ENCODE measurements at places on chromosomes 2 and 18.
A peak's percentile ranks its signal among the peaks of the same experiment; 100 is the strongest.

GRCh38 chr2:24871852-24872333, 48.1 kb downstream of the ADCY3 start:
- no peak for DNase-seq

DNA sequence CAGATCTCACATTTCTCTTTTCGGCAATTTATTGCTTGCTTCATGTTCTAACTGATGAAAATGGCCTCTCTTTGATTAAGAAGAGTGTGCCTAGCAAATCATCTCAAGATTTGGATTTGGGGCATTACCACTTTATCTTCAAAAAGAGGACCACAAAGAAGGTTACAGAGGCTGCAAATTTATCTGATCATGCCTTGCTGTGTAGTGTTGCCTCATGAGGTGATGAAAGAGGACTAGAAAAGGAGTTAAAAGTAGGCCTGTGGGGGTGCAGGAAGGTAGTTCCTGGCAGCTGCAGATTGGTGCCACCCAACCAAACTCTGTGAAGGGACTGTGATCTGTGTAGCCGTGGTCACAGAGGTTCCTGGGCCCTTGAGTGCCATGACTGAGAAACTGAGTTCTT, 69.2 kb downstream of the PRELID3A start:
- DNase-seq = no peak

- DNase-seq = no peak
Observed at GRCh38 chr2:56648802-56649201, 465.0 kb downstream of the CCDC85A start.

GRCh38 chr2:217976301-217976700, 26.5 kb downstream of the TNS1 start:
- DNase-seq = no peak

- DNase-seq = no peak
Observed at GRCh38 chr2:20164061-20164733, 60.7 kb downstream of the SDC1 start.

GRCh38 chr2:121501031-121501430, 29.6 kb upstream of the RNU4ATAC start:
- no peak for DNase-seq

GRCh38 chr2:223896833-223897311, 48.3 kb downstream of the WDFY1 start:
- peak; percentile 51 for DNase-seq

- DNase-seq = no peak
Observed at GRCh38 chr2:57881998-57882888, 164.4 kb upstream of the VRK2 start.

GRCh38 chr18:46320297-46320696, 216.1 kb downstream of the HAUS1 start:
- DNase-seq = no peak

- DNase-seq = no peak
Observed at GRCh38 chr2:221468317-221468716, 103.8 kb downstream of the EPHA4 start.

- DNase-seq = no peak
Observed at GRCh38 chr18:13445241-13445897, 226.8 kb downstream of the LDLRAD4 start.

GRCh38 chr2:18402831-18403230, 157.6 kb downstream of the RDH14 start:
- DNase-seq = no peak

GRCh38 chr2:195592105-195592504, 64.9 kb upstream of the SLC39A10 start:
- no peak for DNase-seq

DNA sequence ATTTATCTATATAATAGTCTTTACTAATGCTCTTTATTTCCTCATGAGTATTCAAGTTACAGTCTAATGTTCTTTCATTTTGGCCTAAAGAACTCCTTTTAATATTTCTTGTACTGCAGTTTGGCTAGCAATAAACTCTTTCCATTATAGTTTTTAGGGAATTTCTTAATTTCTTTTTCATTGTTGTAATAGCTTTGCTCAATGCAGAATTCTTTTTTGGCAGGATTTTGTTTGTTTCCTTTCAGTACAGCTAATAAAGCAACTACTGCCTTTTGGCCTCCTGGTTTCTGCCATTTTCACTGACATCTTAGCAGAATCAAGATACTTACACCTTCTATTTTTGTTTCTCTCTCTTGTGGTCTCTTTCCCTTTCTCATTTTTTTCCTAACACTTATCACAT, 390.4 kb upstream of the RGPD4 start:
- DNase-seq = no peak

DNA sequence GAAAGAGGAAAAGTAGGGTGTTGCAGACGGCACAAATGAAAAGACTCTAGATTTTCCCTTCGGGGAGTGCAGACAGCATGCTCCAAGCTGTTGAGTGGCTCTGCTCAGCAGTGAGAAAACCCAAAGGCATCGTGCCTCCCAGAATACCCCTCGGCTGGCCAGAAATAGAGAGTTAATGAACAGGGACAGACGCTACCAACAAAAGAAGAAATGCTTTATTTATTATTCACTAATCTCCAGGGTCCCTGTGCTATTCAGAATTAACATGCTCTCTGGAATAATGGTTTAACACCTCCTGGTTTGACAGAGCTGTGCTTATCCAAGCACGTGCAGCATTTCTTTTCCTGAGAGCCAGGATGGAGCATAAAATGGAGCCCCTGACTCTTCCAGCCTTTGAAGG, 82.3 kb downstream of the AQP4 start:
- no peak for DNase-seq

DNA sequence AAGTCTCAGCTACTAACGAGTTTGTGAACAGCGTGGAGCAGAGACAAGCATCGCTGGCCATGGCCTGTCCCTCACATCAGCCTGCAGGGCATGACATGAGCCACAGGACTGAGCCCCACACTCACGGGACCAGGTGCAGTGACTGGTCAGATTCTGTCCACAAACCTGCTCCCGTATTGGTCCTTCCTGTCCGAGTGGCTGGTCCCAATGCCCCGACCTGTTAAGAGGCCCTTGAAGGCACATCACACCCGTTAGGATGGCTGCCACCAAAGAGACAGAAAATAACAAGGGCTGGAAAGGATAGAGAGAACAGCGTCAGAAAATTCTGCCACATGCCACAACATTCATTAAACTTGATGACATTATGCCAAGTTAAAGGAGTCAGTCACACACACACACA, 403.2 kb upstream of the MYT1L start:
- no peak for DNase-seq

GRCh38 chr2:168566974-168567665, 111.0 kb downstream of the CERS6 start:
- no peak for DNase-seq

DNA sequence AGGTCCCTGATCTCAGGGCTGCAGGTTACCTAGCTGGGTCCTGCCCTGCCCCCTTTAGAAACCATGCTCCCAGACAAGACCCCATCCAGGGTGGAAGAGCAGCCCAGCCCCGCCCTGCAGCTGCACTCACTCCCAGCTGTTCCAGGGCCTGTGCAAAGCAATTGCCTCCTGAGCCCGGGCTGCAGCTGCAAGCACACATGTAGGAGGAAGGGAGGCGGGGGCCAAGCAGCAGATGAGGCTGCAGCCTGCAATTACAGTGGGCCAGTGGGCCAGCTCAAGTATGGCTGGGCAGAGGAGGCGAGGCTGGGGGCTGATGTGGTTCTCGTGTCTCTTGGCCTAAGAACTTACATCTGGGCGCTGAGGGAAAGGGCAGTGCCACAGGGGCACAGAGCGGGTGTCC, 65.4 kb upstream of the TUBA3E start:
- DNase-seq = no peak

GRCh38 chr2:212381428-212382102, 157.0 kb downstream of the ERBB4 start:
- no peak for DNase-seq

DNA sequence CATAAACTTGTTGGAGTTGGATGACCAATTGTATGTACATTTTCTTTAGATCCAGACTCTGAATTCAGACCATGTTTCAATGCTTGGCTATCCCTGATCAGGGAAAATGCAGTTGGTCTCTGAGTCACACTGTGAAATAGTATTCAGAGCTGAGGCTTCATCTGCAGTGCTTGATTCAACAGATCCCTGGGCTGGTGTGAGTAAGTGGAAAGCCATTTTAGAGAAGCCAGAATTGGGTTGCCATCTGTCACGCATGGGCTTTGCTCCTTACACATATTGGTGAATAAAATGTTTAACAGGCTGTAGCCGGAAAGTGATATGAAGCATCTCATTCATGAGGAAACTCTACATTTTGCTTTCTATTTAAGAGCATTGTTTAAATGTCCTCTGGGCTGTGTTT, 50.0 kb upstream of the ACYP2 start:
- DNase-seq = no peak

GRCh38 chr2:23571527-23572282, 186.7 kb downstream of the KLHL29 start:
- DNase-seq = no peak

DNA sequence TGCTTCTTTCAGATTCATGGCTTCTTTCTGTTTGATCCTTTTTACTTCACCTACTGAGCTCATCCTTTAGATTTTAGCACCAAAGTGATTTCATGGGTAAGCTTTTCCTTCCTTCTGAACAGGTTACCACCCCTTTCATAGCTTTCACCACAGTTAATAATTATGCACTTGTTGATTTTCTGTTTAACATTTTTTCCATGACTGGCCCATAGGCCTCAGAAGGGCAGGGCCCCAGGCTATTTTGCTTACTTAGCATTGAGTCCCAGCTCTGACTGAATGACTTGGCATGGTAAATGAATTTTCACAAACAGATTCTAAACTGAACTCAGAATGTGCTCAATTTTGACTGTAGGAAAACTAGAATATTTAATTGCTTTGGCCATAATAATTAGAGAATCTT, 177.0 kb downstream of the GCA start:
- no peak for DNase-seq

DNA sequence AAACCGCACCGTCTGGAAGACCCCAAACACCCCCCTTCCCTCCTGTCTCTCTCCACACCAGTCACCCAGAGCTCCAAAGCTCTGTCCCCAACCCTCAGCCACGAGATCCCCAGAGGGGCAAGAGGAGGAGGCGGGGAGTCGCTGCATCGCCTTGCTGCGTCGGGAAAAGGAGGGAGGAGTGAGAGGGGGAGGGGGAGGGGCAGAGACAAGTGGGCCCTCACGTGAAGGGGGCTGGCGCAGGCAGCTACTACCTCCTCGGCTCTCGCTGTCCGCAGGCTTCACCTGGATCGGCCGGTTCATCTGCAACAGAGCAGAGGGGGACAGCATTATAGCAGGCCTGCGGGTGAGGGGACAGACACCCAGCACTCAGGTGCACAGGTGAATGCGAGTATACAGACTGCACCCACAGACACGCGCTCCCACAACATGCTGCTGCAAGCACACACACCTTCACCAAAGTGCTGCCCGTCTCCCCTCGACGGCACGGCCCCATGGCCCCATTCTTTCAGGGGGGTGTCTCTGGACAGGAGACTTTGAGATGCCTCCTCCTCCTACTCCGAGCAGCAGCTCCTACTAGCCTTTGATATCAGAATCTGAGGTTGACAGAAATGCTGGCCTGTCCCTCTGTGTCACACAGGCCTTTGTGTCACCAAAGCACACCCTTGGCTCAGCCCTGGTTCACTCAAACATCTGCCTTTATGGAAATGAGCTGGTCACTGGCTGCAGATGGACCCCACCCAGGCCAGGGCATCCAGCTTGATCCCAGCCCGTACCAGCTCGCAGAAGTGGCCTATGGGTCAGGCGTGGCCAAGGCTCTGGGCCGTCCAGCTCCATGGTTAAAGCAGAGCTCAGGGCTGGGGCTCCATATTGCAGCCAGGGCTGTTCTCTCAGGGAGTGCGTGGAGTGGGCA, 243.8 kb downstream of the CELF4 start:
- DNase-seq = no peak

GRCh38 chr2:46915281-46915810, at the start of gene MCFD2:
Gene MCFD2 (minus strand): TSS chr2:46915806. CDS start chr2:46909171, 6,635 bp downstream.
- no peak for DNase-seq

DNA sequence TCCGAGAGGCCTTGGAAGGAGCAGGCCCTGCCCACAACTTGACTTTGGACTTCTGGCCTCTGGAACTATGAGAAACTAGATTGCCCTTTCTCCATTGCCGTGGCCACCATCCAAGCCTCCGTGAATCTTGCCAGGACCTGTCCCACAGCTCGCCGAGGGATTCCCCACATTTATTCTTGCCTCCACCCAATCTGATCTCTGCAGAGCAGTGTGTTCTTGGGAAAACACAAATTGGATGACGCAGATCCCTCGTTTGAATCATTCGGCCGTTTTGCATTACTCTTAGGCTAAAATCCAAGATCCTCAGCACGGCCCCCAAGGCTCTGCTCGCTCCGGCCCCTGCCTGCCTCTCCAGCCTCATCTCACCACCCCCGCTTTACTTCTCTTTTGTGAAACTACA, 364.2 kb downstream of the ZNF516 start:
- DNase-seq = no peak

DNA sequence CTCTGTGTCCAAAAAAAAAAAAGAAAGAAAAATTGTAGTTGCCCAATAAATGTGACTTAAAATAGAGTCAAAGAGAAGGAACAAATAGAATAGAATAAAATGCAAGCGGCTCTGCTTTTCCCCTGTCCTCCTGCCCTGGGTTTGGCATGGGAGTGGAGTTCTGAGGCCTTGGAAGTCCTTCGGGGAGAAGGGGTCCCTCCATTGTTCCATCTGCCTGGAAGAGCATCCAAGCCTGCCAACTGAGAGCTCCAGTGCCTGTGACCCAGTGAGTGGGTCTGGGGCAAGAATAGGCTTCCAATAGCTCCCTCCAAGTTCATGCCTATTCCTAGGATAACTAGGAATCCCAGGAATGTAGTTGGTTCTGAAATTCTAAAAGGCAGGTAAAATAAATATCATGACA, 321.4 kb downstream of the MYCN start:
- no peak for DNase-seq

- DNase-seq = no peak
Observed at GRCh38 chr2:52613064-52613463, 1154.5 kb upstream of the CHAC2 start.

GRCh38 chr2:43631618-43632317, 5.3 kb upstream of the PLEKHH2 start:
- DNase-seq = no peak

DNA sequence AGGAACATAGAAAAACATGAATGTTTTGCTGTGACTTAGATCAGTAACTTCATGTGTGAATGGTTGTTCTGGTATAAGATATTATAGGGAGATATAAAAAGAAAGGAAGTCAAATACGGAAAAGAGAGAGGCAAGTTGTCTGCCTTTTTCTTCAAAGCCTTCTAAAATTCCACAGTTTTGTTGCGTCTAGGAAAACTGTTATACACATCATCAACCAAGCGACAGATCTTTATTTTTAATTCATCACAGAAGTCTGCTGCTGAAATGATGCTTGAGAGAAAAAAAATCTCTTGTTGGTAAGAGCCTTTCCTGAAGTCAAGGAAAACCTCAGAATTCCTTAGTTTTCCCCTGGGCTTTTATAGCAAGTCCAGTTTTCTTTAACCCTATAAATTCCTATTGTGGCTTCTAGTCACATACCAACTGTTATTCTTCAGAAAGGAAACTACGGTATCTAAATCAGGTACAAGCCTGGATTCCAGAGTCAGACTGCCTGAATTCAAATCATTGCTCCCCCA, 36.3 kb upstream of the TANC1 start:
- DNase-seq = no peak

DNA sequence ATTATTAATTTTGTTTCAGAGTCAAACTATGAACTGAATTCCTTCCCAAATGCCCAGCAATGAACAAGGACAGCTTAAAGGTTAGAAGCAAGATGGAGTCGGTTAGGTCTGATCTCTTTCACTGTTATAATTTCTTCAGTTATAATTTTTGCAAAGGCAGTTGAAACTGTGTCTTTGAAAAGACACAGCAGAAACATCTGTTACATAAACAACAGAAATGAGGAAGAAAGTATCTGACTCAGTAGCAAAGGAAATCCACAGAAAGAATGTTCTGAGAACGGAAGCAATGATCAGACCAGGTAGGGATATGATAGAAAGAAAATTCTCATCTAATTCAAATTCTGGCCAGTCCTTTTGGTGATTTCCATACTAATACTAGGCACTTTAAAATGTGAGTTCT, 5.2 kb upstream of the RMC1 start:
- DNase-seq = no peak

Measured in GM13977 (cell line).